Erythroblast (primary cell): ENCODE measurements at places on chromosomes 7 and 10.

DNA sequence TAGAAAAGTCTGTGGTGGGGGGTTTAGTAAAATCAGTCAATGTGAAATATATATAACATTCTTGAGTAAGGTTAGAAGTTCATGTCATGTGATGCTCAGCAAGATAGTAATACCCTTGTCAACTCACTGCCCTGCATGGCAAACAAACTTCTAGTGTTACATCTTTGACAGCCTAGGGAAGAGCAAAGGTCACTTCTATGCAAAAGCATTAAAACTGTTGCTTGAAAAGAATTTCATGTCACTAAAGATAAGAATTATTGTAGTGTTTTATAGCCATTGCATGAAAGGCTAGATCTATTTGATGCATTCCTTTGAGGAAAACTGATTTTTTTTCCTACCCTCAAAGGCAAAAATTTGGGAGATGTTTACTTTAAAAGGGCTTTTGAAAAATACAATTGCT is 176.0 kb downstream of the SKAP2 start:
- peak; percentile 16 for DNase-seq

DNA sequence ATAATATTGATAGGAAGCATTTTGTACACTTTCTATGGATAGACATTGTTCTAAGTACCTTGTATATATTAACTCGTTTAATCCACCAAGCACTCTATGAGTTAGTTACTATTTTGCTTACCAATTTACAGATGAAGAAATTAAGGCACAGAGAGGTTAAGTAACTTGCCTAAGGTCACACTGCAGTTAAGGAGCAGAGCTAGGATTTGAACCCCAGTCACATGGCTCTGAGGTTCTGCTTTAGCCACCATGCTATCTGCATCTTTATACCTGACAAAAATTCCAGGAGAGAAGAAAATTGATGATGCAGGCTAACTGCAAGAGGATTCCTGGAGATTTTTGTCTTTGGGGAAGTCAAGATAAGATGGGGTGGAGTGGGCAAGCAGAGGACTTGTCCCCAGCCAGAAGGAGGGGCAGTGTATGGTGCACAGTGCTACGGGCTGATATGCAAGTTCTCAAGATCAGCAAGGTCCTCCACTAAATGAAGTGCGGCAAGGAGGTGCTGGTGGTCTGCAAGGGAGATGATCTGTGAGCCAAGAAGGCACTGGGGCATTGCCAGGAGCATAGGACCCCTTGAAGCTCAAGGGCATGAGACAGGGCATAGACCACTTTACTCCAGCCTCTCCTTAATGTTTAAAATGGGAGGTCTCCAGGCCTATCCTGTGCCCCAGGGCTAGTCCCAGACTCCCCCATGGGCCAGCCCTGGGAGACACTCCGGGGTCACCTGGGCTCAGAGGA is 430.6 kb downstream of the RPS24 start:
- DNase-seq: no peak

GRCh38 chr10:21531164-21531563 is 2.9 kb upstream of the MLLT10 start:
- DNase-seq: peak; percentile 20

DNA sequence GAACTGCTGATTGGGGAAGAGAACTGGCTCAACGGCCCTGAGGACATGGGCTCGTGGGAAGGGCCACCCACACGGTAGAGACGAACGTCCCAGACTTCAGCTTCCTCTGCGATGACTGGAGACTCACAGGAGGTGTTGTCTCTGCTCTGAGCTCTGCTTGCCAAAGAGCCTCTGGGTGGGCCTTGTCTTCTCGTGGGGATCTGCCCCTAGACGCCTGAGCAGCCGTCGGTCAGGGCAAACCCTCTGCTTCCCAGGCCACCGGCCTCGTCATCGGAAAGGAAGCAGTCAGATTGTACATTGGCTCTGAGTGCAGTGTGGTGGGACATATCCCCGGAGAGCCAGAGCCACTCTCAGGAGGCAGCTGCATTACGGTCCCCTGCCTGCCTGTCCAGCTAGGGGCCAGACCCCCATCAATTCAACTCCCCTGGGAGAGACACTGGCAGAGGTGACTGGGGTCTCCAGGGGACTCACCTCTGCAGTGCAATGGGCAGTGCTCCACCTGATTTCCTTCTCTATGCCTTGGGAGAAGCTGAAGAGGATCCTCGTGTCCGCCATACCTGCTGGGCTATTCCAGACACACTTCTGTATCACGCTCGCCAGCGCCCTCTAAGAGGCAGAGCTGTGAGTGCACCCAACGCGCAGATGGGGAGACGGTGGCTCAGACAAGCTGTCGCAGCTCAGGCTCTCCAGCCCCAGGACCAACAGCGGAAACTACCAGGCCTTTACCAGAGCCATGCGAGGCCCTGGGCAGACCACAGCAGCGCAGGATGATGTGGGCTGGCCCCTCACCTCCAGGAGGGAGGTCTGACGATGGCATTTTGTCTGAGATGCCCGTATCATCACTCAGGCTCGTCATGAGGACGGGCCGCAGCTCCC is 227.4 kb downstream of the TCERG1L start:
- no peak for DNase-seq
